ENCODE measurements at places on chromosomes 16 and 17.

GRCh38 chr16:83051451-83051850 lies 424.7 kb downstream of the CDH13 start:
- H3K27ac ChIP-seq = no peak overlapping the region
- no peaks in the 10 kb centered on the region for H3K27me3 ChIP-seq
- no peaks in the 10 kb centered on the region for H3K36me3 ChIP-seq

DNA sequence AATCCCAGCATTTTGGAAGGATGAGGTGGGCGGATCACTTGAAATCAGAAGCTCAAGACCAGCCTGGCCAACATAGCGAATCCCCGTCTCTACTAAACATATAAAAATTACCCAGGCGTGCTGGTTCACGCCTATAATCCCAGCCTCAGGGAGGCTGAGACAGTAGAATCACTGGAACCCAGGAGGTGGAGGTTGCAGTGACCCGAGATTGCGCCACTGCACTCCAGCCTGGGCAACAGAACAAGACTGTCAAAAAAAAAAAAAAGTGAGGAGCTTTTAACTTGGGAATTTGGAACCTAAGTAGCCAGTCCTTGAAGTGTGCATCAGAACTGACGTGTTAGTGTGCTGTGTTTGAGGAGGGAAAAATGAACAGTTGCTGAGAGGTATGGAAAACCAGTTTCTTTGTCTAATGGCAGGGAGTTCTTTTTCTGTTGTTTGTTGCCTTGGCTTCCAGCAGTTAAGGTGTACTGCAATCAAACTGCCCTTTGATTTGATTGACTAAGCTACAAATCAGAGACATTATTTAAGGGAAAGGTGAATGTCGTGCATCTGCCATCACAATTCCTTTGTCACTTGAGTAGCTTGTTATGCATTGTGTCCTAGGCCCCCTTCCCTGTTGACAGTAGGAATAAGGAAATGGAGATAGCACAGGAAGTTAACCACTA lies 8.6 kb upstream of the DUSP14 start:
- no peak for DNase-seq
- H3K27ac ChIP-seq = no peak overlapping the region
- H3K27me3 ChIP-seq = no peaks in the 10 kb centered on the region
- H3K4me1 ChIP-seq = no peaks in the 10 kb centered on the region

GRCh38 chr17:81831563-81831956 lies 1.5 kb downstream of the MCRIP1 start:
- DNase-seq = no peak
- H3K36me3 ChIP-seq = peaks cover 5% of the 10 kb centered on the region
- no peak overlapping the region for H3K4me3 ChIP-seq
- H3K27me3 ChIP-seq = no peaks in the 10 kb centered on the region

DNA sequence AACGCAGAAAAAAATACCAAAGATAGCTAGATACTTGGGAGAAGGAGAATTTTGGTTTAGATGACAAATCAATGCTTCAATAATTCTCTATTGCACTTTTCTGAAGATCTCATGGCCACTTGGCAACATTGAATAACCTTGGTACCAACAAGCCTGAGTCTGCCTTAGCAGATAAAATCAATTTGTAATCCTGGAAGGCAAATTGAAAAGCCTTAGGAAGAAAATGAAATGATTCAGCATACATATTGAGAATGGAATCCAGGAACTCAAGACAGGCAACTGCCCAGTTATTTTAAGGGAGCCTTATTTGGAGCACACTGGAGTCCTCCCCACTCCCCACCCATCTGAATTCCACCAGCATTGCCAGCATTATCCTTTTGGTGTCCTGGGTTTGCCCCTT lies 109.3 kb upstream of the SOX9 start:
- H3K27me3 ChIP-seq = no peaks in the 10 kb centered on the region
- H3K4me3 ChIP-seq = no peak overlapping the region
- H3K36me3 ChIP-seq = no peaks in the 10 kb centered on the region

DNA sequence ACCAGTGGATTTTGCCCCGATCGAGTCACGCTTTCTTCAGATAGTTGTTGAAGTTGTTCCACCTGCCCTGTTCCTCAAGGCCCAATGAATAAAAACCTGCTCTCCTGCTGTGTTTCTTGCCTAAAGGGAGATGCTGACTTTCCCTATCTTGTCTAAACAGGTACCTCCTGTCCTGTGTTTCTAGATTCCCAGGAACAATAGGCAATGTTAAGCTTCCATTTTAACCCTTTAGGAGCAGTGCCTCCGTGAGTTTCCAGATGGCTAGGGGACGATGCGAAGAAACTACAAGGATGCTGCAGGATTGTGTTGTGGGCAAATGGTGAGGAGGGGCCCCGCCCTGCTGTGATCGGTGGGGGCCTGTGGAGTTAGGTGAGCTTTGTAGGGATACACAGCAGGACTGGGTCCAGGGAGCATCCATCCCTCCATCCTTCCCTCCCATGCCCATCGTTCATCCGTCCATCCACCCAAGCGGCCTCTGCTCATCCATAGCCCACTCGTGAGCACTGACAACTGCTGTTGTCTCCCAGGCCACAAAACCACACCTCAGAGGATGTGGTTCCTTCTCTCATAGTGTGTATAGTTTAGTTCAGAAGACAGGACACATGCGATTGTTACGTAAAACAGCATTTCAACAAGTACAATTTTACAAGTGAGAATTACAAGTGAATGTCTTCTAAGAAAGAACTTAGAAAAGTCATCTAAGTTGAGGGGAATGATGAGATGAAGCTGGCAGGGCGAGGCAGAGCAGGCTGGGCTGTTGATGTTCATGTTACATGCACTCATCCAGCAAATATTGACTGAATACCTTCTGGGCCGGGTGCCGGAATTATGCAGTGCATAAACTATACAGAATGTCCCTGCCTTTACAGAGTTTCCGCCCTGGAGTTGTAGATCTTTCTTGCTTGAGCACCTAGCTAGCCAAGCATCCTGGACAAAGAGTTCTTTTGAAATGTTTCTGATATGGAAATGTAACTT lies 5.2 kb downstream of the ARSG start:
- DNase-seq = peak; percentile 66
- H3K4me3 ChIP-seq = peak overlapping the region; percentile 32
- no peaks in the 10 kb centered on the region for H3K36me3 ChIP-seq
- peaks cover 64% of the 10 kb centered on the region for H3K4me1 ChIP-seq
- H3K27me3 ChIP-seq = no peaks in the 10 kb centered on the region

DNA sequence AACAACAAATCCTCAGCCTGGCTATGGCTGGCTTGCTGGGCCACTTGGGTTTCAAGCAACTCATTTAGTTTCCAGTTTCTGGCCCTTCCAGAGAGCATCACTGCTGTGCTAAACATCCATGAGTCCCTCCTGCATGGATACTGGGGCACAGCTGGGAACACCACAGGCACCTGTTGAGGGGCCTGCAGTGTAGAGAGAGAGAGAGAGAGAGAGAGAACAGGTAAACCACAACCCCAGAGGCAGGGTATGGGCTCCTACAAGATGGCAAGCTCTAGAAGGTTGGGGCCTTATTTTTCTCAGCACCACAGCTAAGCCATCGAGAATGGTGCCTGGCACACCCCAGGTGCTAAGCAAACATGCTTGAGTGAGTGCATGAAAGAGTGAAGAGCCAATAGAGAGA lies 120.3 kb downstream of the RBFOX3 start:
- H3K36me3 ChIP-seq = no peaks in the 10 kb centered on the region
- H3K4me1 ChIP-seq = no peaks in the 10 kb centered on the region
- H3K4me3 ChIP-seq = no peak overlapping the region
- H3K27ac ChIP-seq = no peak overlapping the region
- DNase-seq = no peak

DNA sequence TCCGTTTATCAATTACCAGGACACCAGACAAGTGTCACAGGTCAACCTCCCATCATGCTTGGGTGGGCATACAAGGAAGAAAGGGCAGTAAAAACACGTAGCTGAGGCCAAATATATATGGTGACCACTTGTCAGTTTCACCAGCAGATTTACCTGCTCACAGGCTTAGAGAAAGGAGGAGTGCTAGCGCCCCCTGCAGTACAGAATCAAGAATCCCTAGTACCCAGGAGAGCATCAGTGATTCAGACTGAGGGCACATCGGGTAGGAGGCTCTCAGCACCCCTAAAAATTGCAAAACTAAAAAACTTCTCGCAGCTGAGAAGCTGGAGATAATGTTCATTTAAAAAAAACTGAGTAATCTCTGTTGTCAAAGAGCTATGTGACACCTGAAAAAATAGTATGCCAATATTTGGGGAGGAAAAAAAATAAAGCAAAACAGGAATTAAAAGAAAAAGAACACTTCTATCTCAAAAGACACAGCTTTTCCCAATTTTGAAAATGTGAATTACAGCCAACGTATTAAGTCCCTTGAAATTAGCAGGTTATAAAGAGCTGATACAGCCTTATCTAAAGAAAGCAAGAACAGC lies 21.2 kb upstream of the MON1B start:
- no peaks in the 10 kb centered on the region for H3K36me3 ChIP-seq
- no peak for DNase-seq
- no peak overlapping the region for H3K27ac ChIP-seq
- H3K4me1 ChIP-seq = no peaks in the 10 kb centered on the region

DNA sequence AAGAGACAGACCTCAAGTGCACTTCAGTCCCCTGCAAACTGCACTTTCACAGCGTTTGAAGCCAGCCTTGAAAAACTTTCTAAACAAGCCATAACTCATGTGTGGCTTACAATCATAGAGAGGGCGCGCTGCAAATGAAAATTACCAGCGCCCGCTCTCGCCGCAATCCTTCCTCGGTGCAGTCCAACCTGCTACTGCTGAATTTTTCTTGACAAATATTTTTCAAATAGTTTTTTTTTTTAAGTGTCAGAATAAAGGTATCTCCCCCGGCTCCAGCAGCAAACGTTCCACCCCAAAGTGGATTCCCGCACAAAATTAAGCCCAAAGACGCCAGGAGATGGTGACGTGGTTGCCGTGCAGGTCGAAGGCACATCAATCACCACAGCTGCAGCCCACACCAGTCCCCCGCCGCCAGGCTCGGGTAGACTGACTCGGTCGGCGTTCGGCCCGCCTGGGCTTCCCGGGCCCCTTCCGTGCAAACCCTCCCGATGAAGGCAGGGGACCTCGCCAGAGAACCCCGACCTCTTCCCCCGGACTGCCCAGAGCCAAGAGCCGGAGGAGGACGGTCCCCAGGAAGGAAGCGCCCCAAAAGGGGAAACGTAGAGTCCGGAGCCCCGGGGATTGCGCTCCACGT lies 630 bp downstream of the GRB2 start:
- H3K4me3 ChIP-seq = peak overlapping the region; percentile 100
- H3K27ac ChIP-seq = peak overlapping the region; percentile 89
- peaks cover 6% of the 10 kb centered on the region for H3K36me3 ChIP-seq
- no peaks in the 10 kb centered on the region for H3K27me3 ChIP-seq
- peaks cover 41% of the 10 kb centered on the region for H3K4me1 ChIP-seq
- peak; percentile 37 for DNase-seq

DNA sequence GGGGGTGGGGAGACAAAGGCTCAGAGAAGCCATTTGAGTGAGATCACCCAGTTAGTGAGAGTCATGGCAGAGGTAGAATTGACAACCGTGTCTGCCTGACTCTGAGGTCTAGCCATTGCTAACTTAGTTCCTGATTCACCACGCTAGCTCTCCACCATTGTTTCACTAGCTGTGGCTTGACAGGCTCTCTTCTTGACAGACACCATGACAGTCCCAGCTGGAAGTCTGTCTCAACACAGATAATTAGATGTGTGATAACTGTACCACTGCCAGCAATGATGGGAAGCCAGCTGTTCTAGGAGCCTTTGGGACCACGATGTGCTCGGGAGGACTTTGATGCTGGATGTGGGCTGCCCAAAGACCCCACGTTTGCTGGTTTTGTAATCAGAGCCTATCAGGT lies 170.5 kb upstream of the CACNG3 start:
- no peak overlapping the region for H3K27ac ChIP-seq
- DNase-seq = no peak
- no peaks in the 10 kb centered on the region for H3K27me3 ChIP-seq
- H3K4me3 ChIP-seq = no peak overlapping the region

DNA sequence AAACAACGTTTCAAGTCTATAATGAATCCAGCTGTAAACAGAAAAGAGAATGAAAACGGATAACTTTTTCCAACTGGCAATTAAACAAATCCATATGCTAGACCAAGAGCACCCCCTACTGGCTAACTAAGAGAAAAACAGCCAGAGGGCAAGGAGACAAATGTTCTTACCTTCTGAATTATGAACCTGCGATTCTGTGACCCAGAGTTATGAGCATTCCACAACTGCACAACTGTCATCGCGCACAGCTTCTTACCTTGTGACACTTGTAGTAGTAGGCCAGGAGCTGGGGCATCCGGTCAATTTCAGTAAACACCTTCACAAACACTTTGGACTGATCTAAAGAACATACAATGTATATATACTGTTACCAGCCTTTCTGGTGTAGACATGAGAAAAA lies 18.6 kb downstream of the COG7 start:
- peaks cover 58% of the 10 kb centered on the region for H3K36me3 ChIP-seq
- H3K27ac ChIP-seq = no peak overlapping the region
- no peaks in the 10 kb centered on the region for H3K4me1 ChIP-seq
- H3K4me3 ChIP-seq = no peak overlapping the region

GRCh38 chr16:4339909-4340308 lies 11.2 kb downstream of the PAM16 start:
- peaks cover 37% of the 10 kb centered on the region for H3K36me3 ChIP-seq
- peaks cover 13% of the 10 kb centered on the region for H3K4me1 ChIP-seq
- no peaks in the 10 kb centered on the region for H3K27me3 ChIP-seq

GRCh38 chr16:959232-960040 lies 11.3 kb downstream of the LMF1 start:
- peaks cover 20% of the 10 kb centered on the region for H3K4me1 ChIP-seq
- peaks cover under 1% of the 10 kb centered on the region for H3K36me3 ChIP-seq
- H3K27ac ChIP-seq = no peak overlapping the region
- no peak for DNase-seq

- no peak overlapping the region for H3K4me3 ChIP-seq
- no peaks in the 10 kb centered on the region for H3K4me1 ChIP-seq
- no peaks in the 10 kb centered on the region for H3K36me3 ChIP-seq
- H3K27me3 ChIP-seq = no peaks in the 10 kb centered on the region
- no peak for DNase-seq
These were observed 82.6 kb downstream of the IRX3 start for GRCh38 chr16:54203851-54204505.

DNA sequence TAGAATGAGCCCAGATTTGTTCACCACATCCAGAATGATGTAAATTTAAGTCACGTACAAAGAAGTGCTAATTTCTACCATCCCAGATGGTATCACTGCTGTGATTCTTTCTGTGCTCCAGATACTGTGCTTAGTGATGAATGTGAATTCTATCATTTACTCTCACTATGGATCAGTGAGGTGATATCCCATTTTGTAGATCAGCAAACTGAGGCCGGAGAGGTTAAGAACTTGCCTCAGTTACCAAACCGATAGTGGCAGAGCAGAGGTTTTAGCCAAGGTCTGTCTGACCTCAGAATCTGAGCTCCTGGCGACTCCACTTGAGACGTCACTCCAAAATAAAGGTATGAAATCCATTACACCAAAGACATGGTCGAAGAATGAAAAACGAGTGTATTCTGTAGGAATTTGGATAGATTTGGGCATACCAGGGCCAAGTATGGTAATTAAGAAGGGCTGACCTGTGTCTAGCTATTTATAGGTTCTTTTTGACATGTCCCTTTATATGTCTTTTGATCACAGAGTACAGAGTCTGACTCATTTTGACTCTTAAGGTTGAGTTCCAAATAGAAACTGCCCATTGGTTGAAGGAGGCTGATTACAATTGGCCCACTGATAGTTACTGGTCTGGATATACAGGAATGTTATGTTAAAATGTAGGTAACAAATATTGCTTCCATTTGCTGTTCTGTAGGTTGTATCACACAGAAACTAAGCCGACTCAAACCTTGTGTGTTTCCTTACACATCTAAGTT lies 10.0 kb downstream of the MAP2K6 start:
- DNase-seq = no peak
- no peak overlapping the region for H3K27ac ChIP-seq
- H3K36me3 ChIP-seq = no peaks in the 10 kb centered on the region
- peaks cover 22% of the 10 kb centered on the region for H3K4me1 ChIP-seq
- H3K4me3 ChIP-seq = no peak overlapping the region
